ENCODE measurements at places on chromosomes 7 and 10. TPM values are rescaled to one million over a fixed set of nuclear protein-coding genes. Genes with fewer than 3 reads are reported as not detected.

The ITPRID1 gene
- not detected for total RNA-seq

The CNPY1 gene
- total RNA-seq, result not detected

The LRGUK gene
- 0.09 TPM for total RNA-seq

The TDRD1 gene
- total RNA-seq, result not detected

The GIMAP8 gene
- total RNA-seq, result under 0.01 TPM

The WDR86 gene
- total RNA-seq, result 0.95 TPM

The C1QL3 gene
- total RNA-seq, result not detected

The WEE2 gene
- total RNA-seq, result not detected
